ENCODE measurements at places on chromosomes 16 and 17. TPM values are rescaled to one million over a fixed set of nuclear protein-coding genes. Genes with fewer than 3 reads are reported as not detected.

GRCh38 chr16:27722207-27722606 is 172.3 kb downstream of the KATNIP start:
- DNase-seq: no peak

DNA sequence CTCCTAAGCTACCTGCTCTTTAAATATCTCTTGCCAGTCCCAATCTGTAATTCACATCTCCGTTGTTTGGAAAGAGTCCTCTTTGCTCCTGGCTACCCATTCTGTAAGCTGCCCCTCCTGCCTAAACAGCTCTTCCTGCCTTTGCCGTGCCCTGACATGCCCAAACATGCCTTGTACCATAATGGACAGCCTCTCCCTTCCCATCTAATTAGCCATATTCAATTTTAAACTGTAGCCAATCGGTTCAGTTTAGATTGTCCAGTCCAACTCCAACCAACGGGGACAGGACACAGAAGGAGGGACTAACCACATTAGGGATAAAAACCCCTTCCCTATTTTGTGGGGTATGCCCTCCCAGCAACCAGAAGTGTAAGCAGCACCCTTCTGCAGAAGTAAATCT is 30.6 kb upstream of the CLEC3A start:
- no peak for DNase-seq

DNA sequence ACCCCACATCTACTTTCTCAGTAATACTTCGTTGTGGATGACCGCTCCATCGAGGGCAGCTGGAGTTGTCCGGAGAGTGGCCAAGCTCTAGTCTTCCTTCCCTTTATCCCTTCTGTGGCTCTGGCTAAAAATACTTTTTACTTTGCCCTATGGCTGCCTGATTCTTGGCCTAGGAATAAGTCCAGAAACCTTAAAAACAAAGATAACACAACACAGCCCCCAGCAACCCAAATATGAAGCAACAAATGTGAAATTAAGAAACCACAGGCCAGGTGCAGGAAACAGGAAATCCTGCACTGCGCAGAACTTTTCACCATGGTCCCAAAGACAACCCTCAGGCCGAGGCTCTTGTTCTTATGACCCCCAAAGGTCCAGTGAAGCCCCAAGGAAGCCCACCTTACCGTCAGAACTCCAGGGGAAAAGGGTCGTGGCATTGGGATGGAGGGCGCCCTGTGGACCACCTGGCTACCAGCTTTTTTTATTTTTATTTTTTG is 26.0 kb downstream of the TK2 start:
- DNase-seq: peak; percentile 28

DNA sequence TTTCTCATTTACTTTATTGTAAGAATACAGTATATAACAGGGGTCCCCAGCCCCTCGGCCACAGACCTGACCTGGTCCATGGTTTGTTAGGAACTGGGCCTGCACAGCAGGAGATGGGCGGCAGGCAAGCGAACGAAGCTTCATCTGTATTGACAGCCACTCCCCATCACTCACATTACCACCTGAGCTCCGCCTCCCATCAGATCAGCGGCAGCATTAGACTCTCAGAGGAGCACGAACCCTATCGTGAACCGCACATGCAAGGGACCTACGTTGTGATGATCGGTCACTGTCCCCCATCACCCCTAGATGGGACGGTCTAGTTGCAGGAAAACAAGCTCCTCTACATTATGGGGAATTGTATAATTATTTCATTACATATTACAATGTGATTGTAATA is 410.6 kb downstream of the SLC39A11 start:
- DNase-seq: no peak

- DNase-seq: peak; percentile 72
Observed at GRCh38 chr17:4881761-4882555, 17.4 kb upstream of the C17orf107 start.

DNA sequence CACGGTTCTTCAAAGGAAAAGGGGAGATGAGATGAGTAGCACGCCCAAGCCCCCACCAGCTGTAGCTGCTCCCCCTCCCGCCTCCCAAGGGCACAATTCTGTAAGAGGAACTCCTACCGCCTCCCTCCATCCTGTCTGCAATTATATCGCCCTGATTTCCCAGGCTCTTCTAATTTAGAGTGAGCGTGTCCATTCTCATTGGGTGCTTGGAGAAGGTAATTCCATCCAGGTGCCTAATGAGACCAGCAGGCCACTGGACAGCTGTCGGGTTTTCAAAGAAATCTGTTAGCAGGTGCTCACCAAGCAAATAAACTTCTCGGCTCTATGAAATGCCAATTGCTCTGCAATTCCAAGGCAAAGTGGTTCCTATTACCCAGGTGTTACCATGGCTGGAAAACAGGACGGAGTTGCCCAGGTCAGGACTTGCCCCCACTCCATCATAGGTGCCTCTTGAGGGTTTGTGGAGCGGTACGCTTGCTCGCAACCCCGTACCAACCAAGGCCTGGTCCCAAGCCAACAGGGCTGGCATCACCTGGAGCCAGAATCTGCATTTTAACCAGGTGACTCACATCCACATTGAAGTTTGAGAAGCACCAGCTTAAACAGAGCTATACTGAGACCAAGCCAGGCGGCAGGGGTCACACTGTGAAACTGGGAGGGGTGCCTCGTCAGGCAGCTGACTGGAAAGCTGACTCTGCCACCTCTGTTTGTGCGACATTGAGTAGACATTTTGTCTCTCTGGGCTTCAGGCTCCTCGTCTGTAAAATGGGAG is 16.5 kb upstream of the MEAK7 start:
- DNase-seq: no peak

The RDM1 gene
- not detected for total RNA-seq

- DNase-seq: no peak
Observed at GRCh38 chr16:68283346-68283745, 19.0 kb downstream of the SLC7A6 start.

The TERF2IP gene
- 27.7 TPM for total RNA-seq

GRCh38 chr16:15459791-15460190 is 25.4 kb downstream of the BMERB1 start:
- DNase-seq: no peak

The UBALD2 gene
- total RNA-seq: 6.3 TPM

- DNase-seq: no peak
Observed at GRCh38 chr17:9587969-9588656, 11.7 kb downstream of the CFAP52 start.

The NLRC3 gene
- total RNA-seq: 2.6 TPM

- peak; percentile 57 for DNase-seq
Observed at GRCh38 chr17:48241131-48241591, 133.6 kb downstream of the SNX11 start.

DNA sequence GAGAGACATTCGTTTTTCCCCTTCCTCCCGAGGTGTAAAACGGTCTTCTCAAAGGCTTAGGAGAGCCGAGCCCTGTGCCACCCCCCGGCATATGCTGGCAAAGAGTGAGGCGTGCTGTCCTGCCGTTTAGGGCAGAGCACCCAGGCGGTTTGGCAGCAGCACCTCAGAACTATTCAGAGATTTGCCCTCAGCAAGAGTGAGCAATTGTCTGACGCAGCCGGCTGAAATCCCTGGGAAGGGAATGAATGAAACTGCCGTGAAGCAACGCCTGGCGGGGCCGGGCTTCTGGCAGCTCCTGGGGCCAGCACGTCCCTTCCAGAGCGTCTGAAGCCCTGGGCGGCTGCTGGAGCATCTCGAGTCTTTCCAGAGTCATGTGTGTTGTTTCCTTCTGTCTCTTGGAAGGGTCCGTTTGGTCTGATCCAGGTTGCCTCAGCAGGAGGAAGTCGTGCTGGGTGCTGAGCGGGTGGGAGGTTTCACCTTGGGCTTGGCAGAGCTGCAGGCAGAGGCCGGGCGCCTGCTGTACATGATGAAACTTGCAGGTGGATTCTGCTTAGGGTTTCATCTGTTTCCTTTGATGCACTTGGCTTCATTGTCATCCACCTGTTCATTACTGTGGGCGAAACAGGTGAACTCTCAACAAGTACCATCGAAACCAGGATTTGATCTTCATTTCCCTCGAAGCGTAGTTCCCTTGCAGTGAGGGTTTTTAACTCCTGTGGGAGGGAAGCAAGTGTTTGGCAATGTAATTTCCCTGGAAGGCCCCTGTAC is 35.4 kb downstream of the TBCD start:
- DNase-seq: no peak

DNA sequence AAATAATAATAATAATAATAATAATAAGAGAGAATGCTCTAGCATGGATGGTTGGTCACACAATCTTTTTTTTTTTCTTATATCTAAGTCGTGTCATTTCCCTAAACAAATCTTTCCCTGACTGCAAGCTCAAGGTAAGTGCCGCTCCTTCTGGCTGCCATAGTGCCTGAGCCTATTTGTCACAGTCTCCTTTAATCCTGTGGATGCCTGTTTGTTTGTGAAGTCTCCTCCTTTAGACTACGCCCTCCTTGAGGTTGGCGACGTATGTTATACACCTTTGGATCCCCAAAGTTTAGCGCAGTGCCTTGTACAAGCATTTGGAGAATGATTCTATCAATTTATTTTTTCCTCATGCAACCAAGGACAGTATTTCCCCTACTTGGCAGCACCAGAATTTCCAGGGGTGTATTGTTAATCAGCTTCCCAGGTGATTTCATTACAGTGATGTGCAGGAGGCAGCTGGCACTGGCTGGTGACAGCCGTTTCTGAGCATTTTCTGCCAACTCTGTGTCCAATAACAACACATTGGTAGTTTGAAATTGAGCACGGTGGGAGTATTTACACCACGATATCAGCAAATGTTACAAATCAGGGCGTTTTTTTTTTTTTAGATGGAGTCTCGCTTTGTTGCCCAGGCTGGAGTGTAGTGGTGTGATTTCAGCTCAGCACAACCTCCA is 26.6 kb downstream of the TMEM238L start:
- no peak for DNase-seq

DNA sequence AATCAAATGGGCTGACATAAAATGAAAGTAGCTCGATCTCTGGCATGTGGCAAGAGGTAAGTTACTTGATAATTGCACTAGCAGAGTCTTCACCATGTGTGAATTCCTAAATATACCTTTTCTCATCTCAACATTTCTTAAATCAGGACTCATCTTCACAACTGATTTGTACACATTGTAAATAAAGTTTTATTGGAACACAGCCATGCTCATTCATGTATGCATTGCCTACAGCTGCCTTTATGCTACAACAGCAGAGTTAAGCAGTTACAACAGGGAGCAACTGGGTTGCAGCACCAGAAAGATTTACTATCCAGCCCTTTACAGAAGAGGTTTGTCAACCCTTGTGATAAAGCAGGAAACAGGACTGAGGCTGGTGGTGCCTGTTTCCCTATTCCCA is 48.1 kb downstream of the ARHGAP17 start:
- no peak for DNase-seq

GRCh38 chr16:27665881-27666280 is 115.9 kb downstream of the KATNIP start:
- DNase-seq: no peak

DNA sequence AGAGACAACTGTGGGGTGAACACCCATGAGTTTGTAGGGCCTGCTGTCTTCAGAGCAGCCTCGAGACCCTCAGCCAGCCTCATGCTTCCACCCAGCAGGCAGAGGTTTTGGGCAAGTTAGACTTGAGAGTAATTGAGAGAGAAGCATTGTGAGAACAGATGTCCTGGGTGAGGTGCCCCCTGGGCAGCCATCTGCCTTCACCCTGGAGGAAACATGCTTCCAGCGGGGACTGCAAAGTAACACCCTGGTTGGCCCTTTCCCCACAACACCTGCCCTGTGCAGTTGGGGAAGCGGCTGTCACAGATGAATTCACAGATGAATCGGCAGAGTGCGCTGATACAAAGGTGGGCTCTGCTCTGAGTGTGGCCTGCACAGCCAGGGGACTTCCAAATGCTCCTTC is 23.4 kb downstream of the ATPAF2 start:
- DNase-seq: no peak

The ARHGAP23 gene
- 33.7 TPM for total RNA-seq

The MT3 gene
- total RNA-seq: not detected

The CCL8 gene
- total RNA-seq: not detected

- DNase-seq: no peak
Observed at GRCh38 chr16:59540621-59541020, 806.5 kb upstream of the GOT2 start.

The CDT1 gene
- total RNA-seq: 1.8 TPM

GRCh38 chr16:4403133-4403949 is 13.1 kb downstream of the CORO7 start:
- DNase-seq: no peak

DNA sequence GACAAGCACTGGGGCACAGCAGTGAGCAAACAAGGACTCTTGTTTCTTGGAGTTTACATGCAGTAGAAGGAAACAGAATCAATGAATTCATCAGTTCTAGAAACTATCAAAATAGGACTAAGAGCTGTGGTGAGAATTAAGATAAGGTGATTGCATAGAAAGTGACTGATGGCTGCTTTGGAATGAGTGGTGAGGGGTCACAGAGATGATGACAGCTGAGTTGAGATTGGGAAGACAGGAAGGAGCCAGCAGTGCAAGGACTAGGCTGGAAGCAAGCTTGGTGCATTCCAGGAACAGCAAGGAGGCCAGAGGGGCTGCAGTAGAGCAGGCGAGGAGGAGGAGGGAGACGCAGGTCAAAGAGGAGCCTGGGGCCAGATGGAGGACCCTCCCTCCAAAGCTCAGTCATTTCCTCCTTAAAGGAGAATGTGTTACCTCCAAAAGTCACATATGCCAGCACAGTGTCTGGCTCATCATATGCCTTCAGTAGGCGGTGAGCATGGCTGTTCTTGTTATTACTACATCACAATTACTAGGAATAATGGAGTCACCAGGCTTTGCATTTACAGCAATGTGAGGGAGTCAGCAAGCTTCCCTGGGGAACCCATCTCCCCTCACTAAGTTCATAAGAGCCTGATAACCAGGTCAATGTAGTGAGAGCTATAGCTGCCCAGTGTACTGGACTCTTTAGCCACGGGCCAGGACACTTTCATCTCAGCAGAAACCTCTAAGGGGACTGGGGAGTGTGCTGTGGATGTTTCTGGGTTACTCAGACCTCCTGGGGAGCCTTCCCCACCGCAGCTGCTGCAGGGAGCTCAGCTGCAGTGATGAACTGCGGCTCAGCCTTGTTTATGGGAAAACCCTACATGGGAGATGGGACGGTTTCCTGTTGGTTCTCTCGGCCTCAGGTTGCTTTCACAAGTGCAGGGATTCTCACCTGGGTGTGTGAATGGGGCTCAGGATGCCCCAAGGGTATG is 157.2 kb downstream of the SEC14L1 start:
- DNase-seq: no peak

DNA sequence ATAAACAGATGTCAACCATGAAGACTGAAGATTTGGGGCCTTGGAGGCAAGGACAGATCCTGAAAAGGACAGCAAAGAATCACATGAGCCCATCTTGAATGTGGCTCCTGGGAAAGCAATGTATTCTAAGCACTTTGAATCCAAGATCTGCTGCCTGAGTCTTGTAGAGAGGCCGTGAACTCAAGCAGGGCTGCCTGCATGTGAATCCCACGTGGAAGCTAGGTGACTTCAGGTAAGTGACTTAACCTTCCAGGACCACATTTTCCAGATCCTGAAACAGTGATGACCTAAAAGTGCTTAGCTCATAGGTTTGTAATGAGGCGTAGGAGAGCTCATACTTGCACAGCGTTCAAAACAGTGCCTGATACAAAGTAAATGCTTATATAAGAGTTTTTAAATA is 373.0 kb upstream of the SALL1 start:
- no peak for DNase-seq

The NPIPB6 gene
- total RNA-seq: not detected

All from lung microvascular endothelial cell (primary cell).